Cerebellar nuclear complex (tissue), 1 donor: ENCODE measurements at places on chromosomes 1 and 21.

DNA sequence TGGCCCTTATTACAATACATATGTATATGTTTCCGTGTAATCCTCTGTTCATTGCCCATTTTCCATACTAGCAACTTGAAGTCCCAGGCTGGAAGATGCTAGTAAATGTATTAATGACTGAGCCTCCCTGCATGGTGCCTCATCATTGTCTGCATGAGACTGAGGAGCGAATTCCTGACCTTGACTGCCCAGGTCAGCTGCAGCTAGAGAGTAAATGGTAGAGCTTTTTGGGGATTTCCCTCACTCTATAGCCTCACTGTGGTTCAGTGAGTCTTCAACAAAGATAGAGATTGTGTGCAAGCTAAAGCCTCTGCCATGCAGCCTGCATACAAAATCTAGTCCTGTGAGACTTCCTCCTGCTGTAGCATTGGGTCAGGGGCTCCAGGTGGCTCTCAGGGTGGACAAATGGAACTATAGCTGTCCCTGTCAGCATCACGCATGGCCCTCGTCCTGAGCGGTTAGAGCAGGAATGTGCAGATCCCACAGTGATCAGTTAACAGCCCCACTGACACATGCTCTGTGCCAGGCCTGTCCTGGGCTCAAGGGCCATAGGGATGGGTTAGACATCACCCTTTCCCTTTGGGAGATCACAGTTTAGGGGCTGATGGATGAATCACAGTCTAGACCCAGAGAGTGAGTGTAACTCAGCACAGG, 741.7 kb downstream of the MATN1 start:
- no peak for DNase-seq

DNA sequence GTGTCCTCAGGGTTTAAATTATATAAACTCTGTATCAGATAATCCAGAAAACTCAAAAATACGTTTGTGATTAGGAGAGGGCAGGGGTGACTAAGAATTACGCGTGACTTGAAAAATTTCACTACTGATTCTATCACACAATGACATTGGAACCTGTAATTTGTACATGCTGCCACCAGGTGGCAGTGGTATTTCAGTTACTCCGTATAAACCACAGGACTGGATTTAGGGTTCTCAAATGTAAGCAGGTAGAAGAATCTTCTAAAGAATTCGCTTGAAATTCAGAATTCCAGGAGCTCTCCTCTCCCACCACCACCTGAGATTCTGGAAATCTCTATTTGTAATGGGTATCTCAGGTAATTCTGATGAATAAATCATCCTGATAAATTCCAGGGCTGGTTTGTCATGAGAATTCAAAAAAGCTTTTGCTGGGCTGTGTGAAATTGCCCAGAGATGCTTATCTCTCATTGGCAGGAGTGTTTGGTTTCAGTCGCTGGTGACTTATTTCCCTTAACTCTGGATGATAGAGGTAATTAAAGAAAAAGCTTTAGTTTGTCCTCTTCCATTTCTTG, 1.7 kb upstream of the KRTAP7-1 start:
- no peak for DNase-seq

DNA sequence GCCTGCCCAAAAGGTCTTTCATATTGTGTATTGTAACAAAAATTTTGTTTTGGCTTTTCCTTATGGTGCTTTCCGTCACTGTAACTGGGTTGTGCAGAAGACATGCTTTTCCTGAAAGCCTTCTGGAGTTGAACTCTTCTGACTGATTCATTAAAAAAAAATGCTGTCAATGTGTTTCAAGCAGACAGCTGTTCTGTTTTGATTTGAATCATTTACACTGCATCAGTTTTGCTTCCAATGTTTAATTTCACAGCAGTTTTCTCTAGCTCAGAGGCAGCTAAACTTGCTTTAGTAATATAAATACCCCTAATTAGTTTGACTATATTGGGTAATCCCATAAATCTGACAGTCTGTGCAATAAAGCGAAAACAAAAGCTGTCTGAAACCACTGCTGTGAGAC, 7.9 kb downstream of the UTP11 start:
- DNase-seq = no peak

DNA sequence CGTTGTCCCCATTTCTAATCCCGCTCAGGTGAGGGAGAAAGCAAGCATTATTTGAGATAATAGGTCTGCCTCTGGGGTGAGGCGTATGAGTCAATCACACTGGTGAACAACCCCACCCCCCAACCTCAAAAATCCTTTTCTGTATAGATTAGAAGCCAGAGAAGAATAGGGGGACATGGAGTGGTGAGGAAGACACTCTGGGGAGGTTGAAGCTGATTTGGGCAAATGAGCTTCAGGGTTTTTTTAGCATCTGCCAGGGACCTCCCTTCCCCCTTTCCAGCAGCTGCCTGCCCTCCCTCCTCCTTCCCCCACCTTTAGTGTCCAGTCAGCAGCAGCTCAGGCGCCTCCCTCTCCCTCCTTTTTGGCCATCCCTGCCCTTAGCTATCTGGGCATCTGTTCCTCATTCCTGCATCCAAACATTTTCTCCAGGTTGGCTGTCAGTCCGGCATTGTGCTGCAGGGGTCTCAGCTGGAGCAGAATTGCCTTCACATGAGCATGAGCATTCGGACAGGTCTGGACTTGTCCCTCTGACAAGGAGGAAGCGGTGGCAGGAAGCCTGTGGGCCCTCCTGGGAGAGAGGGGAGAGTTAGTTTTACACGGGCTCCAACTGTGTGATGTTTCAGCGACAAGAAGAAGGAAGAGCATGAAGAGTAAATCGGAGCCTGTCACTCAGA, 30.8 kb upstream of the PTGFRN start:
- no peak for DNase-seq

- no peak for DNase-seq
These were observed 3.8 kb downstream of the CDK18 start for GRCh38 chr1:205508227-205508714.

- no peak for DNase-seq
These were observed 255.1 kb upstream of the RAB4A start for GRCh38 chr1:229015806-229016205.

DNA sequence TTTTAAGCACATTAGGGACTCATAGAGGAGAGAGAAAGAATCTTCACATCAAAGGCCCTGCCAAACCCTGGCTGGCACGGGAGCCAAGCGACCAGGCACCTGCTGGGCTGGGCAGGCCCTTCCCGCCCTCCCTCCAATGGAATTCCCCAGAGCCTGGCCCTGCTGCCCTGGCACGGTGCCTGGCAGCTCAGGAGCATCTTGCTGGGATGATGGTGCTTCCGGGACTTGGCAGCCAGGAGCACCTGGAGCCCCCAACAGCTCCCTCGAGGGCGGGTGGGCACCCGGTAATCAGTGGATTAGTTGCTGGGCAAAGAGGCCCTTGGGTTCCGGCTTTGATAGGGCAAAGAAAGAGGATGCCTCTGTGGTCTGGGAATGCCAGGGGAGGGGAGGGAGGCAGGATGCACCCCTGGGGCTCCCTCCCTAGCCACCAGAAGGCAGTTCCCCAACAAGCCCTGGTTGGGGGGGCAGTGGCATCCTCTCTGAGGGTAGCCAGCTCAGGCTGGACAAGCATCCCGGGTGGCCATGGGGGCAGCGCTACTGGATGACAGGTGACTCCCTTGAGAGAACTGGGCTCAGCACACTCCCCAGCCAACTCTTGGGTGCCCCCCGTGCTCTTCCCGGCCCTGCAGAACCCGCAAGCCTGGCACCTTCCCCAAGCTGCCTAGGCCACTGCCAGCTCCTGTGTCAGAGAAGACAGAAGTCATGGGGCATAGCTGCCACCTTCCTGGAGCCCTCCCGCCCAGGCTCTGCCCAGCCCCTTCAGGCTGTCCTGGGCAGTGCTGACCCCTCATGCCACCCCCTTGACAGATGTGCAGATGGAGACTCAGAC, 26.4 kb downstream of the KRTAP10-1 start:
- DNase-seq = no peak

DNA sequence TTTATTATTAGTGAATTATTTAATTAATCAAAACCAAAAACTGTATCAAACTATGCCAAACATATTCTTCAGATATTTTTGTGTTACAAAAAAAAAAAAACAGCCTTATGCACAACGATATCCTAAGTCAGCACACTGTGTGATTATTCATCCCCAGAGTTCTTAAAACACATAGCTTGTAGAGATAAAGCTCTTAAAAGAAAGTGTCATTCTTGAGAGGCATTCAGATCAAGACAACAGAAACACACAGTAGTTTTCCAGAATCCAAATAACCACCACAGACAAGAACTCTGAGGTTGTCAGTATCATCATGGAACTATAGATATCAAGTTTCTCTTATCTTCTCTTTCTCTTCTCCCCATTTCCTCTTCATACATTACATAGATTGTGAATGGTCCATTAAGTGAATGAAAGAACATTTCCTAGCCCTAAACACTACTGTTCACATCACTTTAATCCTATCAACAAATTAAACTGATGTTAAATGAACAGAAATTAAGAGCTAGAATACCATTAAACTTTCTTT, 13.5 kb downstream of the ZZZ3 start:
- no peak for DNase-seq

GRCh38 chr1:167273027-167273800, 52.5 kb downstream of the POU2F1 start:
- DNase-seq = no peak

DNA sequence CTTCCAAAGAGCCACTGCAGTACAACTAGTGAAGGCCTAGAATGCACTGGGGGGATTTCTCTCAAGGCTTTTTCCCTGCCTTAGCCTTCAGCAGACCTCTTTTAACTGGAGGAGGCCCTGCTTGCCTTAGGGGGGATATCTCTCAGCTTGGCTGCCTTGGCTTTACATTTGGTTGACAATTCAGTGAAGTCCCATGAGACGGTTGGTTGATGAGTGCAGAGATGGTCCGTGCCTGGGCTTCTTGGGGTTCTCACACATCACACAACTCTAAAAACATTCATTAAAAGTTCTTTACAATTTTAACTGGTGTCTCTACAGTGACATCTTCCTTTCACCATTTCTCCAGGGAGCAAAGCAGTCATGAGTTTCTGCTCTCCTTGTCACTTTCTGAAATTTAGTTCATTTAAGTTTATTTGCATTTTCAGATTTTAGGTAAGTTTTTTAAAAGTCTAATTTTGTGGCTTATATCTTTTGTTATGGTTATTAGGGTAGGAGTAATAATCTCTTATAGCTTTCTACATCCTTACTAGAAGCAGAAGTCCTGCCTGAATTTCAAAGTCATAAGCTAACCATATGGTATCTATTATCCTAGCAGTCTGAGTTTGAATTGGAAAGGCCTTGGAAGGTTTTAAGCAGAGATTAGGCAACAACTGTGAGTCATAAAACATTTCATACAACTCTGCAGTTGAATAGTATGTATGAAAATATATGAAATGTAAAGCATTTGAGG, 487.6 kb downstream of the DPYD start:
- DNase-seq = no peak

DNA sequence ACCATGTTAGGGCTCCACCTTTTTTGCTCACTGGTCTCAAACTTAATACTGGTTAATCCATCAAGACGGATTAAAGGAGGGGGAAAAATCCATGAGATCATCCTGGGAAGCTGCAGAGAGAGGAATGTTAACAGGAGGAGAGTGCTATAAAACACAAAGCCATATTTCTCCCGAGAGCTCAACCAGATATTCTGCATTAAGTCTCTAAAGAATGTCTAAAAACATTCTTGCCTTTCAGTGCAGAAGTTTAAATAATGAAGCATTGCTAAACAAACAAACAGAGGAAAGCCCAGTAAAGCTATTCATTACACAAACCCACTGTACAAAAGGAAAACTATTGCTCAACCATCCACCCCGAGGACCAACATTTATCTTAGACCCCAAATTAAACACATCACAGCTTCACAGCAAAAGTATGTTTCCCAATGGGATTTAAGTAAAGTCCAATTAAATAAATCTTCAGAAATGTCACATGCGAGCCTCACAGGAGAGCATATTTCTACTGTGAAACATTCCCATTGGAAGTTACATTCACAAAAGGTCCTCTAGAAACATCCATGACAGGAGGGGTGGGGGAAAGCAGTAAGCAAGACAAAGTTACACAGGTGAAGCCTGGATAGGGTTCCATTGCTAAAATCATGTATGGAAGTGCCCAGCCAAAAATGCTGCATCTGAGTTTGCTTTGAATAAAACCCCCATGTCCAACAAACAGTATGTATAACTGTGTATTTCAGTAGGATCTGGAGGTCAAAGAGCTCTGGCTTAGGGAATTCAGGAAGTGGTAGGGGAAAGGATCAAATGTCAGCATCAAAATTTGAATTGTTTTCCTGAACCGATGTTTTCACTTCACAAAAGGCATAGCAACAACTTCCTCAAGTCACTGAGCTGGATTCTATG, 23.3 kb downstream of the DUSP10 start:
- no peak for DNase-seq

GRCh38 chr1:29647581-29647980, 411.3 kb downstream of the PTPRU start:
- no peak for DNase-seq
